ENCODE measurements at places on chromosomes 1 and 21. TPM values are rescaled to one million over a fixed set of nuclear protein-coding genes. Genes with fewer than 3 reads are reported as not detected.

DNA sequence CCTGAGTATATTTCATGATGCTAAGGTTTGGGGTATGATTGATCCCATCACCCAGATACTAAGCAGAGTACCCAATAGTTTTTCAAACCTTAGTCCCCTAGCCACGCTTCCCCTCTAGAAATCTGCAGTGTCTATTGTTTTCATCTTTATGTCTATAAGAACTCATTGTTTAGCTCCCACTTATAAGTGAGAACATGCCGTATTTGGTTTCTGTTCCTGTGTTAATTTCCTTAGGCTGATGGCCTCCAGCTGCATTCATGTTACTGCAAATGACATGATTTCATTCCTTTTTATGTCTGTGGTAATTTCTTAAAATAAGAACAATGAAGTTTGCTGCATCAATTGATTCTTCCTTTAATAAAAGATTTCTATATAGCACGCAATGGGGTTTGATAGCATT, 301.3 kb downstream of the PLPP3 start:
- DNase-seq, result no peak
- no peaks in the 10 kb centered on the region for H3K4me1 ChIP-seq
- H3K27me3 ChIP-seq, result no peaks in the 10 kb centered on the region
- H3K36me3 ChIP-seq, result no peaks in the 10 kb centered on the region
- no peak overlapping the region for H3K4me3 ChIP-seq
- no peak overlapping the region for H3K27ac ChIP-seq

DNA sequence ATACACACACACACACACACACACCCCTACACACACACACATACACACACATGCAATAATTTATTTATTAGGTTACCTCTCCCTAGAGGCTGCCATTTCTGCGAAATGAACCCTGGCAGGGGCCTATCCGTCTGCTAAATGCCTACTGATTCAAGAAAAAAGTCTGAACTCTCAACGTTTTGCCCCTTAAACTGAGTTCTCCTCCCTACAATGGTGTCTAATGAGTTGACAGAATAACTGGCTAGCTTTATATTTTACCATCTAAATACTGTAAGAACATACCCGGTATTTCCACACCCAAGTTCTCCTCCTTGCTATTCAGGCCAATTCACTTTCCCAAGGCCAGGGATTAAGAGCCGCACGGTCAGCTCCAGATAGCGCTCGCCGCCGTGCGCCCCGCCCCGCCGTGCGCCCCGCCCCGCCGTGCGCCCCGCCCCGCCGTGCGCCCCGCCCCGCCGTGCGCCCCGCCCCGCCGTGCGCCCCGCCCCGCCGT, 339 bp upstream of the RNPC3 start:
- H3K27ac ChIP-seq, result no peak overlapping the region
- peaks cover 16% of the 10 kb centered on the region for H3K4me1 ChIP-seq
- DNase-seq, result no peak
- no peaks in the 10 kb centered on the region for H3K36me3 ChIP-seq
- no peaks in the 10 kb centered on the region for H3K27me3 ChIP-seq

- no peaks in the 10 kb centered on the region for H3K4me1 ChIP-seq
- no peak overlapping the region for H3K27ac ChIP-seq
- H3K36me3 ChIP-seq, result no peaks in the 10 kb centered on the region
- H3K27me3 ChIP-seq, result no peaks in the 10 kb centered on the region
- DNase-seq, result no peak
- H3K4me3 ChIP-seq, result no peak overlapping the region
Measured at GRCh38 chr1:48215889-48216288, 6.6 kb upstream of the SLC5A9 start.

- no peaks in the 10 kb centered on the region for H3K4me1 ChIP-seq
- DNase-seq, result no peak
- no peak overlapping the region for H3K4me3 ChIP-seq
- H3K27me3 ChIP-seq, result no peaks in the 10 kb centered on the region
- no peaks in the 10 kb centered on the region for H3K36me3 ChIP-seq
Measured at GRCh38 chr21:14672466-14672865, 126.4 kb upstream of the SAMSN1 start.

DNA sequence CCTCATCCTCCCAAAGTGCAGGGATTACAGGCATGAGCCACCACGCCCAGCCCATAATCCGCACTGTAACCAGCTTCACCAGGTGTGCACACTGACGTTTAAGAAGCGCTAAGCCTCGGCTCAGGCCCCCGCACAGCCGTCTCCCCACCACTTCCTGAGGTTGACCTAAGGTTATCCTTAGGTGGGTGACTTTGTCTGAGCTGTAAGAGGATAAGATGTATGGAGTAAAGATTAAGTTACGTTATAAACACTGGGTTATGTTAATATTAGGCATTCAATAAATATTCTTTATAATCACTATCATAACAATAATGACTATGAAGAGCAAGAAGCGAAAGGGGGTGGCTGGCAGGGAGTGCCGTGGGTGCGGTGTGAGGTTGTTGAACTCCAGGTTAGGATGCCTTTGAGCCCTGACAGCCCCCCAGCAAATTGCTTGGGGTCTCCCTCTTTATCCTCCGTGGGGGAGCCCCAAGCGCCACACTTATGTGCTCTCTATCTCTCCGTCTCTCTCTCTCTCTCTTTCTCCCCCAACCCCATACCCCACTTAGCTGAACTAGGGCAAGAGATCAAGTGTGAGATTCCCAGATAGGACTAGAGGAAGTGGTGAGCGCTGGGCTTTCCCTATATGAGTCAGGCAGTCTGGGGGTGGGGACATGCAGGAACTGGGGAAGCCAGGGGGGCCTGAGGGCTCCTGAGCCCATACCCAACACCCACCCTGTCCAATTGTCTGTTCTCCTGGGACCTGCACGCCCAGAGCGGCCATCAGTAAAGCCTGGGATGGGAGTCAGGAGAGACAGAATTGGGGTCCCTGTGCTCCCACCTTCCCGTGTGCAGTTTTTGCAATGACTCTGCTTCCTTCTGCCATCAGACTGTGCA, 7.6 kb downstream of the EFHD2 start:
- DNase-seq, result peak; percentile 96
- H3K4me1 ChIP-seq, result peaks cover 32% of the 10 kb centered on the region
- peak overlapping the region; percentile 39 for H3K4me3 ChIP-seq
- no peaks in the 10 kb centered on the region for H3K27me3 ChIP-seq
- H3K36me3 ChIP-seq, result peaks cover 14% of the 10 kb centered on the region

GRCh38 chr21:19489930-19490329, 1086.3 kb upstream of the TMPRSS15 start:
- no peak overlapping the region for H3K4me3 ChIP-seq
- H3K27me3 ChIP-seq, result no peaks in the 10 kb centered on the region
- no peaks in the 10 kb centered on the region for H3K4me1 ChIP-seq
- no peak for DNase-seq
- no peaks in the 10 kb centered on the region for H3K36me3 ChIP-seq

- H3K4me1 ChIP-seq, result peaks cover 6% of the 10 kb centered on the region
- H3K4me3 ChIP-seq, result no peak overlapping the region
- H3K27ac ChIP-seq, result no peak overlapping the region
- H3K27me3 ChIP-seq, result peaks cover 11% of the 10 kb centered on the region
- H3K36me3 ChIP-seq, result no peaks in the 10 kb centered on the region
Measured at GRCh38 chr1:25183126-25183980, 48.9 kb downstream of the SYF2 start.

CR2 gene
- total RNA-seq, result not detected

- no peaks in the 10 kb centered on the region for H3K27me3 ChIP-seq
- H3K27ac ChIP-seq, result no peak overlapping the region
- DNase-seq, result peak; percentile 58
- no peaks in the 10 kb centered on the region for H3K36me3 ChIP-seq
- H3K4me3 ChIP-seq, result no peak overlapping the region
Measured at GRCh38 chr1:212688341-212689047, 11.1 kb downstream of the BATF3 start.

ASPM gene
- 5.1 TPM for total RNA-seq

DNA sequence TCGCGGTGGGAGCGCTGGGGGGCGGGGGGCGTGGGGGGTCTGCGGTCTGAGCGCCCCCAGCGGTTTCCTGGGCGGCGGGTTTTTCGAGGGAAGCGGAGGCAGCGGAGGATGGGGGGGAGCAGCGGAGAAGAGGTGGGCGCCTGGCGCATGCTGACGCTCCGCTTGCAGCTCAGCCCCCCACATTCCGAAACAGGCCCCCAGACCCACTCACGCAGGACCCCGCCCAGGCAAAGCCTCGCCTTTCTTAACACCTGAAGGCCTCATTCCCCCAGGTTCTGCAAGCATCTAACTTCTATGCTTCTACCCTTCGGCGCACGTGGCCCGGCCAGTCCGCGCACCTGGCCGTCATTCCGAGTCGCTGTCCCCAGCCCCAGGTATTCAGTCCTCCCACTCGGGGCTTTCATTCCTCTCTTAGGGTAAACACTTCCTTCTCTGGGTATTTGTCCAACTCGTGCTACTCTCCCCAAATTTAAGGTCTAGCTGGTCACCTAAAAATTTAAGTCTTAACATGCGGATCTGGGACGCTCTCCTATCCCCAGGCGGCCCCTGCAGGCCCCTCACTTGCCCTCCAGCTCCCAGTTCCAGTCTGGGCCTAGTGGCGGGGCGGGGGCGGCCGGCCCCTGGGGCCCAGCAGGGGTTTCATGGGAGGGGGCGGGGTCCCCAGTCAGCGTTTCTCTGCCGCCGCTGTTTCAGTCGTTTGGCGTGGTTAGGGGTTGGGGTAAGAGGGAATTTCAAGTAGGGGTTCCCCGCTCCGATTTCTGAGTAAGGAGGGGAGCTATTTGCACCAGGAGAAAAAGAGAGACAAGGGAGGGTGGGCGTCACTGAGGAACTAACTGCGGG, 2.8 kb upstream of the ZBTB7B start:
- DNase-seq, result peak; percentile 80
- H3K36me3 ChIP-seq, result no peaks in the 10 kb centered on the region
- H3K4me3 ChIP-seq, result peak overlapping the region; percentile 67
- H3K4me1 ChIP-seq, result peaks cover 23% of the 10 kb centered on the region
- H3K27me3 ChIP-seq, result no peaks in the 10 kb centered on the region
- H3K27ac ChIP-seq, result no peak overlapping the region

DNA sequence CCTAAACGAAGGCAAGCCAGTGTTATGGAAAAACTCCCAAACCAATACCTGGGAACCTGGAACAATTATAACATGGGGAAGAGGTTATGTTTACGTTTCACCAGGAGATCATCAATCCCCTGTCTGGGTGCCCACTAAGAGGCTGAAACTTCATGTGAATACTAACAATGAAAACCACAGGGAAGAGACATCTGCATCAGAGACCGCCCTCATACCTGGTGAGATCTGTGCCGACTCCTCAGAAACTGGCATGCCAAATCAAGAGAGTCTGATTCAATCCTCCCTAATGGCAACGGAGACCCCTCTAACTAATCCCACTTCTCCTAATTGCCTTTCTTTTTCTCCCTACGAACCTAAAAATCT, 163.2 kb downstream of the IER5 start:
- DNase-seq, result no peak
- H3K4me3 ChIP-seq, result no peak overlapping the region
- H3K27ac ChIP-seq, result no peak overlapping the region
- no peaks in the 10 kb centered on the region for H3K36me3 ChIP-seq
- H3K4me1 ChIP-seq, result peaks cover 16% of the 10 kb centered on the region

- peaks cover 3% of the 10 kb centered on the region for H3K36me3 ChIP-seq
- H3K27ac ChIP-seq, result peak overlapping the region; percentile 79
- no peaks in the 10 kb centered on the region for H3K27me3 ChIP-seq
- H3K4me1 ChIP-seq, result peaks cover 39% of the 10 kb centered on the region
Measured at GRCh38 chr1:95023399-95024043, 49.2 kb downstream of the ALG14 start.

DNA sequence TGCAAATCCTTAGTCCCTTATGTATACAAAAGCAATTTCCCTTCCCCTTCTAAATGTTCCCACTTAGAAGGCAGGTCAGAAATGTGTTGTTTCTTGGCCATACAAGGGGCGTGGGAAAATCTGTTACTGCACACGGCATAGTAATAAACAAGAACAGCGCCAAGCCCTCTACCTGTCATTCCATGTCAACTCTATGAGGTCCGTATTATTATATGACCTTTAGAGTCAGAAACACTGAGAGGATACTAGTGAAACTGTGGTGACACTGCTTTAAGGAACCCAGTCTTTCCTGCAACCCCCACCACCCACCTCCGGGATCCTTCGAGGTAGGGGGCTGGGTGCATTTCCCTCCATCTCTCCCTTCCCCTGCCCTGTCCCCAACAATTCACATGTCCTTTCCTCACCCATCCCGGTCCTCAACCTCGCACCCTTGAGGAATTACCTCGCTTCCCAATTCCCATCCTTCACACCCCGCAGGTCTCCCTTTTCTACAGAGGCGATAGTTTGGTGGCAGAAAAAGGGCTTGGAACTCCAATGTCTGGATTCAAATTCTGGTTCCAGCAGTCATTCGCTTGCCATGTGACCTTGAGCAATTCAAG, 647 bp downstream of the SDHB start:
- H3K4me1 ChIP-seq, result peaks cover 14% of the 10 kb centered on the region
- H3K27ac ChIP-seq, result peak overlapping the region; percentile 90
- H3K36me3 ChIP-seq, result peaks cover 20% of the 10 kb centered on the region
- DNase-seq, result no peak
- peak overlapping the region; percentile 99 for H3K4me3 ChIP-seq

DDAH1 gene
- total RNA-seq, result 89.6 TPM

SYT14 gene
- 0.29 TPM for total RNA-seq

- H3K36me3 ChIP-seq, result no peaks in the 10 kb centered on the region
- no peak overlapping the region for H3K27ac ChIP-seq
- H3K27me3 ChIP-seq, result no peaks in the 10 kb centered on the region
- no peak overlapping the region for H3K4me3 ChIP-seq
- H3K4me1 ChIP-seq, result no peaks in the 10 kb centered on the region
Measured at GRCh38 chr1:4006676-4007374, 106.8 kb upstream of the C1orf174 start.

- H3K27ac ChIP-seq, result no peak overlapping the region
- no peaks in the 10 kb centered on the region for H3K27me3 ChIP-seq
- DNase-seq, result no peak
- no peak overlapping the region for H3K4me3 ChIP-seq
- H3K4me1 ChIP-seq, result no peaks in the 10 kb centered on the region
Measured at GRCh38 chr1:89576013-89576412, 51.4 kb downstream of the LRRC8B start.

DNA sequence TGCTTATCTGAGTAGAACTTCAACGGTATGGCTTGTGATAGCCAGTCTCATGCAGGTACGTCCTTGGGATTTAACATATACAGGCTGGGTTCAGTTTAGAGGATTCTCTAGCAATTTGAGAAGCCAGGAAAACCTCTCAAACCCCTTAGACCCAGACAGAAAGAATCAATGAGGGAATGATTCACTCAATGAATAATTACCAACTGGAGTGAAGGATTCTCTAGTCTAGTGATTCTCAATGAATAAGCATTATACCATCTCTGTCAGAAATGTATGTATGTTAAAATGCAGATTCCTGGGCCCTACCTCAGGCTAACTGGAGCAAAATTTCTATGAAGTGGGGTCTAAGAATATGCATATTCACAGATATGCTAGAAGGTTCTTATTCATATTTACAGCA, 54.5 kb upstream of the APP start:
- H3K27ac ChIP-seq, result no peak overlapping the region
- DNase-seq, result no peak
- no peaks in the 10 kb centered on the region for H3K4me1 ChIP-seq
- H3K4me3 ChIP-seq, result no peak overlapping the region
- no peaks in the 10 kb centered on the region for H3K36me3 ChIP-seq

GRCh38 chr1:201222125-201222524, 31.5 kb downstream of the IGFN1 start:
- H3K4me3 ChIP-seq, result no peak overlapping the region
- DNase-seq, result no peak
- H3K27me3 ChIP-seq, result no peaks in the 10 kb centered on the region
- no peaks in the 10 kb centered on the region for H3K4me1 ChIP-seq
- H3K36me3 ChIP-seq, result no peaks in the 10 kb centered on the region
- H3K27ac ChIP-seq, result no peak overlapping the region

RGSL1 gene
- not detected for total RNA-seq

CR1 gene
- under 0.01 TPM for total RNA-seq

ZNF496 gene
- total RNA-seq, result 29.3 TPM

- no peak overlapping the region for H3K4me3 ChIP-seq
- no peaks in the 10 kb centered on the region for H3K36me3 ChIP-seq
- DNase-seq, result peak; percentile 39
- H3K27ac ChIP-seq, result no peak overlapping the region
- no peaks in the 10 kb centered on the region for H3K4me1 ChIP-seq
- peaks cover 14% of the 10 kb centered on the region for H3K27me3 ChIP-seq
Measured at GRCh38 chr1:26189331-26189730, 1.1 kb upstream of the CATSPER4 start.
